ENCODE measurements at places on chromosomes 3 and 15.

GRCh38 chr3:157417247-157417646, 19.4 kb upstream of the PTX3 start:
- no peak for DNase-seq

DNA sequence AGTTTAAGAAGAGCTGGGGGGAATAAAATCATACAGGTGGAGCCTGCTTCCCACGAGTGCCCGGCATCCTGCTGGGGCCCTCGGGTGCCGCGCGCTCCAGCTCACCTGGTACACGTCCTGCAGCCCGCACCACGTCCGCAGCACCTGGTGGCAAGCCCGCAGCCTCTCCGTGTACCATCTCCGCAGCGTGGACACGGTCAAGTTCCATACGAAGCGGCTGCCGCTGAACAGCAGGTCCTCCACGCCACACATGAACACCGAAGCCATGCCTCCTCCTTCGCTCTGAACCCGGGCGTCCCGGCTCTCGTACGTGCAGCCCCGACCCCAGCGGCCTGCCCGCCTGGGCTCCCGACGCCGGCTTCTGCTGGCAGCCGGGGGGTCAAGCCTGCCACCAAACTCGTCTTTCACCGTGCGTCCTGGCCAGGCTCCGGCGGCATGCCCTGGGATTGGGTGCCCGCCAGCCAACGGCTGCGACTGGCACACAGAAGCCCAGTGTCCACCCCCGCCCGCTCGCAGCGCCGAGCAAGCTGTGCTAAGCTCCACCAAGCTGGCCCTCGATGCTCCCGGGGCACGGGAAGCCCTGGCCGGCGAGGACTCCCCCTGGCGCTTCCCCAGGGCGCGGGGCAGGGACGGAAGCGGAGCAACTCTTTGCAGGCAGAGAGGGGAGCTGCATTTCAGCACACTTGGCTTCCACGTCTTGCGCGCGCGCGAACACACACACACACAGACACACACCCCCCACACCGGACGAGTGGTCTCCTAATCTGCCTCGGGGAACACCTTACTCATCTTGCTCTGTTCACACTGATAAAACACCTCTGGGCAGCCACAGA, at the start of gene FRMD4B:
Gene FRMD4B (minus strand): TSS at position 366 of the 833 bp plus-strand sequence. CDS start 99 bp downstream, at position 267.
- DNase-seq = peak; percentile 90

- no peak for DNase-seq
These were observed 150.9 kb downstream of the FBN1 start for GRCh38 chr15:48494631-48495030.

GRCh38 chr15:23395832-23396231, 41.3 kb downstream of the GOLGA8S start:
- DNase-seq = no peak

- no peak for DNase-seq
These were observed 349.7 kb upstream of the SUCLG2 start for GRCh38 chr3:68004091-68004490.

GRCh38 chr15:82585072-82585471, 44.8 kb upstream of the RPS17 start:
- no peak for DNase-seq

DNA sequence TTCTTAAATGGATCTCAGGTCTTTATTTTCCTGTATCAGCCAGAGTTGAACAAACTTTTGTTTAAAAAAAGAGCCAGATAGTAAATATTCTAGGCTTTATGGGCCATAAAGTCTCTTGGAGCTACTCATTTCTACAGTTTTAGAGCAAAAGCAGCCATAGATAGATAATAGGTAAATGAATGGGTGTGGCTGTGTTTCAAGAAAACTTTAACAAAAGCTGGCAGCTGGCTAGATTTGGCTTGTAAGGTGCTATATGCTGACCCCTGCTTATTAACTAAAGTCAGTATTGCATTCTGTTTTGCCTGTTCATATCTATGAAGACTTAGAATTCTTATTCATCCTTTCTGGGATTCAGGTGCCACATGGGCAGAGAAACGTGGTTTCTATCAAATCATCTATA, 29.0 kb downstream of the MFN1 start:
- DNase-seq = no peak

GRCh38 chr3:100775669-100776068, 66.4 kb downstream of the TFG start:
- no peak for DNase-seq

DNA sequence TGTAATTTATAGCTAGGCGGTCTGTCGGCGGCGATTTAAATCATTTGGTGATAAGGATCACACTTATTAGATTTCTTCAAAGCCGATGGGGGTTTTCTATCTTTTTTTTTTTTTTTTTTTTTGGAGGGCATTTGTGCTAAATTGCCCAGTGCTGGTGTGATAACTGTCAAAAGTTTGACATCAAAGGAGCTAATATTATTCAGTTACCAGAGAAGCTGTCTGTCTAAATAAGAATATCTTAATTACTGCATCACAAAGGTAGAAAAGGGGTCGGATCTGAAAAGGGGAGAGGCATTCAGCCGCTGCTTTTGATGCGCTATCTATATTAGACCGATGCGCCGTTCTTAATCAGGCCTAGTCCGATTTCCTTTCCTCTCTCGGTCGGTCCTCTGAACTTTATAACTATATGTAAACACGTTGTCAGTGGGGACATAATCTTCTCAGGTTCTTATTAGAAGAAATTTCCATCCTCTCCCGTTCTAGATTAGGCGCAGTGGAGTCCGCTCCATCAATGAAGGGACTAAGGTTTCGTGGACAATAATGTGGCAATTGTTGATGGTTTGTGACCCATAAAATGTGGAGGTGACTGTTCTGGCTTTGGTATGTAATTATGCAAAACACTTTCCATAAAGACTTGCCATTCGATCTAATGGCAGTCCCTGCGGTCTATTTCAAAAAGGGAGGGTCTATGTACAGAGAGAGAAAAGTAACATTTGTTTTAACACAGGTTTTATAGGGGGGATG, 31.7 kb downstream of the NR2F2 start:
- no peak for DNase-seq

- DNase-seq = no peak
These were observed 5.2 kb downstream of the HRH1 start for GRCh38 chr3:11159421-11159904.

GRCh38 chr3:188671971-188672370, 499.8 kb upstream of the TPRG1 start:
- no peak for DNase-seq

DNA sequence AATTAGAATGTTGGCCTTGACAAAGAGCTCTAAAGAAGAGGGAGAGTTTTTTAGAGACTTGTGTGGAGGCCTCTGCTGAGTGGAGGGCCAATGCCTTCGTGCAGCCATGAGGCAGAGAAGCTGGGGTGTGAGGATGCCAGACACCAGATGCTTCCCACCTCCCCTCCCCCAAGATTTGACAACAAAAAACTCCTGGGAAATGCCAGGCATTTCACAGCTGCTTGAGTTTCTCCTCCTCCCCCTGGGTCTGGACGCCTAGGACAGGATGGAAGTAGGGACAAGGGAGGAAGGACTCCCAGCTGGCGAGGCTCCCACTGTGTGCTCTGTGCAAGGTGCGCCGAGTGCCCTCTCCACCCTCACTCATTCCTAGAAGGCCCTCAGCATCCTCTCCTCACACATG, 20.1 kb downstream of the TGM4 start:
- no peak for DNase-seq

DNA sequence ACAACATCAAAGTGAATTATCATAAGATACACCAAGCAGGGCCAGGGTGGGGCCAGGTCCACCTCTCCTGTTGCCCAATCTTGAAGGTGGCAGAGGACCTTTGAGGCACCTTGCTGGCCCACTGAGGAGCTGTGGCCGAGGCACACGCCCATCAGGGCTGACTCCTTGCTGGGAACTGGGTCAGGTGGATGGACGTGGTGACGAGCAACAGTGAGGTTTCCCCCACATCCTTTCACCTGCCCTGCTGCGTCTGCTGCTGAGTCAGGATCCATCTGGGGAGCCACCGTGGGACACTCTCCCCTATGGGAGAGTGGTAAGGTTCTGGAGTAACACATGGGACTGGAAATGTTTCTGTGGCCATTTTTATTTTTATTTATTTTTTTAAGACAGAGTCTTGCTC, 17.3 kb upstream of the FURIN start:
- no peak for DNase-seq

GRCh38 chr15:79978655-79979514, 7.9 kb upstream of the BCL2A1 start:
- DNase-seq = no peak

DNA sequence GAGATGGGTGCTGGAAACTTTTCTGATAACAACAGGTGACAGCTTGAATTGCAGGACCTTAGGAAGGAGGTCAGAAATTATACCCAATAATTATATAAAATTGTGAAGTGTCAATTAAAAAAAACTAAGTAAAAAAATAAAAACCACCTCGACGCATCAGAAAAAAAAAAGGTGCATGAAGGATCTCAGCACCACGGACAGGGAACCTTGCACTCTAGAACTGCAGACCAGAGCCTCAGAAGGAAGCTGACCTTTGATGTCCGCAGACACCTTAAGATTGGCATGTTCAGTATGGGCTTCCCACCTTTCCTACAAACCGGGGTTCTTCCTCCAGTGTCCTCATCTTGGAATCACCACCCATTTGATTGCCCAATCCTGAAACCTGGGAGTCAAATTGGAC, 60.9 kb downstream of the SCN10A start:
- no peak for DNase-seq

DNA sequence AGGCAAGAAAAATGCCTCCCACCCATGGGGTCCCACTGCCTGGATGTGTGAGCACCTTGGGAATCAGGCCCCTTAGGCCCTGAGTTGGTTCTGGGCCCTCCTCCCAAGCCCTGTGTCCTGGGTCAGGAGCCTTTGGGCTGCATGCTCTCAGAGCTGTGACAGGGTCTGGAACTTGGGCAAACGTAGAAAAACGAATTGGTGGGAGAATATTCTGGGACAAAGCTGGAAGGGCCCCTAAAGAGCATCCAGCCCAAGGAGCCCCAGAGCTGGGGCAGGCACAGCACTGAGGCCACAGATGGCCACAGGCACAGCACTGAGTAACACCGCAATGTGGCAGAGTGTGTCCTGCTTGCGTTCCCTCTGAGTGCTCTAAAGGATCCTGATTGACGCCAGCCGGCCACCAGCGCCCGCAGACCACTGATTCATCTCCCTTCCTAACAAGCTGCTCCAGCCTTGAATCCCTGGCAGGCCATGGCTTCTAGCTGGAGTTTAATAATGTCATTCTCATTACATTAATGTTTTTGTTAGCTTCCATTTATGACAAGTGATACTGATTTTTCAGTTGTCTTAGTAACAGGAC, 18.6 kb upstream of the SEC13 start:
- no peak for DNase-seq

DNA sequence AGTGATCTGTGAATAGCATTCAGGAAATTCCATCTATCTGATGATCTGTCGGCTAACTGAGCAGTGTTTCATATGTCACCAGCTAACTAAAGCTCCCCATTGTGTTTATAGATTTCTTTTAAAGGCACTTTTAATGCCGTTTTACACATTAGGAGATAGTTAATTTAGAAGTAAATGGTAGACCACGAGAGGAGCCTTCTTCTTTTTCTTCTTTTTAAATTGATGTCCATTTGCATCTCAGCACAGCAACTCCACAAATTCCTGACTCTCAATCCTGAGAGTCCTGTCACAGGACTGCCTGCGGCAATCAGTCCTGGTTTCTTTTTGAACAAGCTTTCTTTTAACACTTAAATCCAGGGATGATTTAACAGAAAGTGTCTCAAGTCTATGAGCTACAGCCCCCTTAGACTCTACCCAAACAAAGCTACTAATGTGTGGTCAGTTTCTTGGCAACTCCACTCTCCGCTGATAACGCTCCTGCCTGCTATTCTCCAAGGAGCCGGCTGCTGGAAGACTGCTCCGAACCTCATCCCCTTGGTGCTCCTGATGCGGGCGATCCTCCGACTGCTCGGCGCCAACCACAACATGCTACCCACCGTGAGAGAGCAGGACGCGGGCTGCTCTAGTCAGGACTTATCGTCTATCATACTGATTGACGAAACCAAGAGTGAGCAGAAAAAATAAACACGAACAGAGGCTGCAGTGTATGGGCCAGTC, 421.4 kb downstream of the MECOM start:
- DNase-seq = no peak

- DNase-seq = no peak
These were observed 141.1 kb downstream of the XXYLT1 start for GRCh38 chr3:195129644-195130492.

DNA sequence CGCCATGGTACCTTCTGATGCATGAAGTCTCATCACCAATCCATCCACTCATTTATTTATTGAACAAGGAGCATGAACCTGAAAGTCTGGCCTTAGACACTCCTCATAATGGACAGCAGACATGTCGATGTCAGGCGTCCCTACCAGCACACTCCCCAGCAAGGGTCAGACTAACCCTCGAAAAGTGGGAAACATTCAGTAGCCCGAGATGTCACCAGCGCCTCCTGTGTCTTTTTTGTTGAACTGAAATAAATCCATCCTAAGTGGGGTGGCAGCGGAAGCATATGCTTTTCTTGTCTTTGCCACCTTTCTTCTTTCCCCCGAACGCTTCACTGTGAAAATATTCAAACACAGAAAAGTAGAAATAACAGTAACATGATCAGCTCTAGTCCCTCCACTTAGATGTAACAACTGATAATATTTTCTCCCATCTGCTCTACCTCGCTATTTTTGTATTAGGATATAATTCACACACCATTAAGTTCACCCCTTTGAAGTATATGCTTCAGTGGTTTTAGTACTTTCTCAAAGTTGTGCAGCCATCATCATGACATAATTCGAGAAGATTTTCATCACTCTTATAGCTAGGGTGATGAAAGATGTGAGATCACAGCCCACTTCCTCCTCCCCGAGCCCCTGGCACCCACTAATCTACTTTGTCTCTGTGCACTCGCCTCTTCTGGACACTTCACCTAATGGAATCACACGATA, 121.6 kb downstream of the ADAMTS17 start:
- no peak for DNase-seq

- DNase-seq = no peak
These were observed 102.6 kb upstream of the BNIP2 start for GRCh38 chr15:59791755-59792154.

DNA sequence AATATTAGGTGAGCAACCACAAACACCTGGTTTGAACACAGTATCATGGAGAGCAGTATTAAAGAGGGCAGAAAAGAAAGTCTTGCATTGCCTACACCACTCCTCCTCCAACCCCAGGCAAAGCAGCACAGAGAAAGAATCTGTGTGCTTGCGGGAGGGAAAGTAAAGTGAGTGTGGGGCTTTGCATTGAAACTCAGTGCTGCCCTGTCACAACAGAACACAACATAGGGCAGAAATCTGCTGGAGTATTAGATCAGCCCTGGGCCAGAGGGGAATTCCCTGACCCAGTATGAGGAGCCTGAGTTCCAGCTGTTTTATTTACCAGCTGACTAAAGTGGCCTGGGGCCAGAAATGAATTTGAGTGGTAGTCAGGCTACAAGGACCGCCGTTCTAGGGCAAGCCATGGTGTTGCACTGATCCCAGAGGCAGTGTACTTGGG, 75.5 kb downstream of the SPATA16 start:
- no peak for DNase-seq

- no peak for DNase-seq
These were observed 117.8 kb upstream of the LIPC start for GRCh38 chr15:58313810-58314592.

GRCh38 chr3:157104928-157105652, 54.9 kb downstream of the CCNL1 start:
- DNase-seq = no peak

Data from posterior cingulate gyrus (tissue), 11 donors.